ENCODE measurements at places on chromosomes 4 and X.

DNA sequence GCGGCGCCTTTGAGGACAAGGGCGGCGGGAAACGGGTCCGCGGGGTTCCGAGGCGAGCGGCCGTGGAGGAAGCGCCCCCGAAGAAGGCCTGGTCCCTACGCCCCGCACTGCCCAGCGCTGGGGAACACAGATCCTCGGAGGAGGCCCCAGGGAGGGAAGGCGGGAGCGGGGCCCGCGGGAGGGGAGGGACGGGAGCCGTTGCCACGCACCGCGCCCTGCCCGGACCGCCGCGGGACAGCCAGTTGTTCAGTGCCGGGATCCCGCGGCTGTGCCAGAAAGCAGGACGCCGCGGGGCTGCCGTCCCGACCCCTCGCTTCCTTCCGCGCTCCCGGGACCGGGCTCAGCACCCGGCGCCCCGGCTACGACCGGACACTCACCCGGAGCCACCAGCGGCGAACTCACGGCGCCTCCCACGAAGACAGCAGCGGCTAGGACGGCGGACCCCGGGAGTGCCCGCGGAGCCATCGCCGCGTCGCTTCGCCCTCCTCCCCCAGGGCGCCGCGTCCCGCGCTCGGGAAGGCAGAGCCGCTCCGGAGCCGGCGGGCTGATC is 278 bp downstream of the RELL1 start:
- peak; percentile 52 for DNase-seq

GRCh38 chrX:49754233-49754857 is 58.6 kb upstream of the PAGE1 start:
- peak; percentile 15 for DNase-seq

DNA sequence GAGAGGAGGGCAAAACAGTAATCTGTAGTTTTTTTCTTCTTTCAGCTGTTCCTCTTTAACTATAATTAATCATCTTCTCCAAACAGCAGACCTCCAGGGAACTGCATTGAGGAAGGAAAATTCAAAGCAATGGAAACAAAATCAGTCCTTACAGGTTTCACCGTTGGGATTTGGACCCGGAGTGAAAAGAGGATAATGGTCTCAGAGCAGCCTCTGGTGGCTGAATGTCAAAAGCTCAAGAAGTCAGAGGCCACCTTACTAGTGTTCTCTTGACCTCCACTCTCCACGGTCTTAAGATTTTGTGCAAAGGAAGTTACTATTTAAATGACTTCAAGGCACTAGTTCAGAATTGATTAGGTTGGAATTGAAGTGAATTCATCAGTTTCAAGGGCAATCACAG is 16.0 kb upstream of the MID1 start:
- no peak for DNase-seq

GRCh38 chrX:20224814-20225487 is 41.8 kb downstream of the RPS6KA3 start:
- DNase-seq = peak; percentile 8

GRCh38 chr4:66575008-66575696 is 904.9 kb upstream of the EPHA5 start:
- no peak for DNase-seq

DNA sequence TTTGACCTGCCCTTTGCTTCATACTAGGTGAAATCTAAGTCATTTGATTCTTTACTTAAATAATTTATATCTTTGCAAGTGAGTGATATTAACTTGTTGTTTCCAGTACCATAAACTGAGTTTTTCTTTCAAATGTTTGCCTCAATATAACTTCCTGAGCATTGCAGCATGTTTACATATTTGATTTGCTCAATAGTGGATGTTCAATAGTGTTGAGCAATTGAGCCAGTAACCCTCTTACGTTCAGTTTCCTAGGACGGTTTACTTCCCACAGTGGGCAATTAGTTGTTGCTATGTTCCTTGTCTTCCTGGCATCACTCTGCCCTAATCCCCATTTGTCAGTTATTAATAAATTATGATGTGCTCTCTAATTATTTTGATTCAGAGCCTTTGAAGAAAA is 278.5 kb downstream of the EPHA5 start:
- DNase-seq = no peak

- peak; percentile 21 for DNase-seq
Measured at GRCh38 chrX:46381630-46382029, 163.6 kb downstream of the ZNF674 start.

- no peak for DNase-seq
Measured at GRCh38 chr4:108601532-108601931, 18.8 kb upstream of the RPL34 start.

DNA sequence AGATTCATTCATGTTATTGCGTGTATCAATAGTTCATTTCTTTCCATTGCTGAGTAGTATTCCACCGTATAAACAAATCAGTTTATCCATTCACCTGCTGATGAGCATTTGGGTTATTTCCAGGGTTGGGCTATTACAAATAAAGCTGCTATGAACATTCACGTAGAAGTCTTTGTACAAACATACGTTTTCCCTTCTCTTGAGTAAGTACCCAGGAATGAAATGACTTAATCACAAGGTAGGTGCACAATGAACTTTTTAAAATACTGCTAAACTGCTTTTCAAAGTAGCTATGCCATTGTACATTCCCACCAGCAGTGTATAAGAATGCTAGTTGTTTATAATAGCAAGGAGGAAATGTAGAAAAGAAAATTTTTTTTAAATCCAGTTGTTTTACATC is 35.9 kb downstream of the SYTL4 start:
- no peak for DNase-seq

GRCh38 chrX:130162094-130162735 is 3.4 kb downstream of the AIFM1 start:
- no peak for DNase-seq

GRCh38 chr4:19494961-19495360 is 756.7 kb upstream of the SLIT2 start:
- no peak for DNase-seq

DNA sequence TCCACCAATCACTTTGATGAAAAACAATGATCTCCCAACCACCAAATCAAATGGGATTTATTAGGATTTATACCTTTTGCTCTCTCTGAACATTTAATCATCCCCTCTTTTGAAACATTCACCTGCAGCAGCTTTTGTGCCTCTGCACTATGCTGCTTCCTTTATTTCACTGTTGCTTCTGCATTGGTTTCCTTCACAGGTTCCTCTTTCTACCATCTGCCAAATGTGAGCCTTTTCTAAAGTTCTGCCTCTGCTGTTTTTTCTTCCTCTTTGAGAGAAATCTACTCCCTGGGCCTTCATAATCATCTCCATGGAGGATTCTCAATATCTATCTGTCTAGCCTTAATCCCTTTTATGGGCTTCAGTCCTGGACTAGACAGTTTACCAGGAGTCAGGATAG is 24.7 kb downstream of the CUL4B start:
- DNase-seq = no peak

DNA sequence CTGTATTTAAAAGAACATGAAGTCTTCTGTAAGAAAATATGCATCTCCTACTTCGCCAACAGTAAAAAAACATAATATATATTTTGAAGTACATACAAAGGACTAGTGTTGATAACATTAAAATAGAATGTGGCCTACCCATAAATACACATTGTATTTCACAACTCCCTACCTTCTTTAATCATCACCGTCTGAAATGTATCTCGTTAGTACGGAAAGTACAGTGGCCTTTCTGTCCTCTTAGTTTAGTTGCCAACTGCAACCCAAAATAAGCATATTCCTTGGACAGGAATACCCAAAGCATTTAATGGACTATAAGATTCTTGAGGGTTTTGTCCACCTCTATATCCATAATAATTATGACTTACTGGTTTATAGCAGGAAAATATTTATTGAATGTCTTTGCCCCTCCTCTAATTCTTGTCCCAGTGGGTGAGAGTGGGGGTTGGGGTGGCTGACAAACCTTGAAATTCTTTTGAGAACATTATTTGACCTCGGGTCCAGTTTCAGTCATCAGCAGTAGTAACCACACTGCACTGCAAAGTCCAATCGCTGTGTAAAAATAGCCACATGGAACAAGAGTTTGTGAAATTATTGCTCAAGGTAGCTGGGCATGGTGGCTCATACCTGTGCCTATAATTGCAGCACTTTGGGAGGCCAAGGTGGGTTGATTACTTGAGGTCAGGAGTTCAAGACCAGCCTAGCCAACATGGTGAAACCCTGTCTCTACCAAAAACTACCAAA is 474.5 kb downstream of the KLHL13 start:
- no peak for DNase-seq

DNA sequence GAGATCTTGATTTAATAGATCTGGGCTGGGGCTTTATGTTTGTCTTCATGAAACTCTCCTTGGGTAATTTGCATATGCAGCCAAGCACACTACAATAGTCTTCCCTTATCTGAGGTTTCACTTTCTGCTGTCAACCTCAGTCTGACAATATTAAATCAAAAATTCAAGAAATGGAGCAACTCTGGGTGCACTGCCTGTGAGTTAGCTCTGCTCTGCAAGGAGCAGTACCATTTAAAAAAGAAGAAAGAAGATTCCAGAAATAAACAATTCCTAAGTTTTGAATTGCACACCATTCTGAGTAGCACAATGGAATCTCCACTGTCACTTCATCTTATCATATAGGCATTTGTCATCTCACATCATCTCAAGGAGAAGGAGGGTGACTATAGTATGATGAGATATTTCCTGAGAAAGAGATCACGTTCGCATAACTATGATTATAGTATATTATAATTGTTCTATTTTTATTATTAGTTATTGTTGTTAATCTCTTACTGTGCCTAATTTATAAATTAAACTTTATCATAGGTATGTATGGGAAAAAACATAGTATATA is 9.4 kb downstream of the FNIP2 start:
- peak; percentile 45 for DNase-seq

GRCh38 chrX:148495176-148495575 is 5.2 kb upstream of the AFF2 start:
- no peak for DNase-seq

GRCh38 chrX:16882169-16882568 is 12.0 kb upstream of the RBBP7 start:
- DNase-seq = no peak

DNA sequence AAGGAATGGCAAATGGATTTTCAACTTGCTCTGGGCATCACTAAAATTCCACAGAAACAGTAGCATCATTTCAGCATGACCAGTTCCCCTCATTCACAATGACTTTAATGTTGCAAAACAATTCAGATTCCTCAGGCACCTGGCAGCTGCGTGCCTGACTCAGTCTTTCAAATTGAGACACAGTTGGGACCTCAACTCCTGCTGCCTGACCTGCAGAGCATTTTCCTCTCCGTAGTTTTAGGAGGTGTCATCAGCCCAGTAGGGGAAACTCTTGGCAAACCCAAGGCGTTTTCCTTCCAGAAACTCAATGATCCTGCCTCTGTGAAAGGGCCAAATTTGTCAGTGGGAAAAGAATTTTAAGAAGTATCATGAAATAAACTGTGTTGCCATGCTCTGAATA is 388.9 kb downstream of the SPRY1 start:
- DNase-seq = no peak

DNA sequence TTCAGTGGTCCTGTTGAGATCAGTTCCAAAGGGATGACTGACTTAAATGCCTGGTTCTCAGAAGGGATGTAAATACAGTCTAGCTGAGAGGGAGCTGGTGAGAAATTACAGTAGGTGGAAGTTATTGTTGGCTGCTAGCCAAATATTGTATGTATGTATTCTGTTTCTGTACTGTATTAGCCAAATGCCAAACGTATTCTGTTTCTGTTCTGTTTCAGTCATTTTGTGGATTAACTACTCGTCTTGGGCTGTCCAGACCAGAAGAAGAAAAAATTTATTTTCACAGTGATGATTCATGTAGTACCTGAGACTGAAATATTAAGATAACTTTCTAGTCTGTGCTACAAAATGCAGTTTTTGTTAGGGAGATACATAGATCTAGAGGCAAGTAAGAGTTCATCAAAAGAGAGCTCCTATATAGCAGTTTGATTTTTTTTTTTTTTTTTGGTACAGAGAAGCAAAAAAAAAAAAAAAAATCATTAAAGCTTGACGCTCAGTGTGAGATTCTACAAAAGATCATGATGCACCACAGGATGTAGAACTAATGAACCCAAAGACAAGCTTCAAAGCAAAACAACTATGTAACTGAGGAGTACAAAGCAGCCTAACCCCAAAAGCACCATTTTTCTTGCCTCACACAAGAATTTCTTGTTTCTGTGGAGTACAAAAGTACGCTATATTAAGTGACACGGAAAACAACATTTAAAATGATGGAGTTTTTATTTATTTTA is 54.8 kb downstream of the CASP6 start:
- peak; percentile 32 for DNase-seq

GRCh38 chrX:111282139-111282538 is 11.9 kb upstream of the CAPN6 start:
- no peak for DNase-seq

- no peak for DNase-seq
Measured at GRCh38 chr4:123802082-123802645, 405.6 kb downstream of the SPRY1 start.

GRCh38 chr4:176758731-176759130 is 34.0 kb downstream of the VEGFC start:
- no peak for DNase-seq

- DNase-seq = no peak
Measured at GRCh38 chrX:84796321-84796720, 207.4 kb upstream of the APOOL start.

DNA sequence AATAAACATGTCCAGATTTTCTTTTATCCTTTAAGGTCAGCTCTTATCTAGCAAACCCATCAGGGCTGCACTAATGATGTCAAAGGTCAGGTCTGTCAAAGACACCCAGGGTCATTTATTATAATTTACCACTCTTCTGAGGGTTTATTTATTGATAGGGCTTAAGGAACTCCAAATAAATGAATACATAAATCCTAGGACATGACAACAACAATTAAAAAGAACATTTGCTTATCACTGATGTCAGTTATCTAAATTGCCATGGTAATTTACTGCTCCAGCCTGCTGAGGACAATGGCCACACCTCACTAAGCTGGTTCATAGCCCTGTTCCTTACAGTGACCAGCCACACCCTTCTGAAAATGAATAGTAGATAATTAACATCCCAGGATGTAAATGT is 317.1 kb downstream of the UNC5C start:
- no peak for DNase-seq

DNA sequence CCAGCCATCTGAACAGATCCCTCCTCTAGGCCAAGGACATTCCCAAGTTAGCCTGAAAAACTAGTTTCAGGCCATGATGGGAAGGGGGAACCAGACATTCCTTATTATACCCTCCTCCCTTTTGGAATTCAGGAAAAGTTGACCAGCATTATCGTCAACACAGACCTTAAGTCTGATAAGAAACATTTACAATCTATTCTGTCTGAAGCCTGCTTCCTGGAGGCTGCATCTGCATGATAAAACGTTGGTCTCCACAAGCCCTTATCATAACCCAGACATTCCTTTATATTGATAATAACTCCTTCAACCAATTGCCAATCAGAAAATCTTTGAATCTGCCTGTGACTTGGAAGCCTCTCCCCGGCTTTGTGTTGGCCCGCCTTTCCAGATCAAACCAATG is 44.3 kb downstream of the EFHC2 start:
- no peak for DNase-seq

DNA sequence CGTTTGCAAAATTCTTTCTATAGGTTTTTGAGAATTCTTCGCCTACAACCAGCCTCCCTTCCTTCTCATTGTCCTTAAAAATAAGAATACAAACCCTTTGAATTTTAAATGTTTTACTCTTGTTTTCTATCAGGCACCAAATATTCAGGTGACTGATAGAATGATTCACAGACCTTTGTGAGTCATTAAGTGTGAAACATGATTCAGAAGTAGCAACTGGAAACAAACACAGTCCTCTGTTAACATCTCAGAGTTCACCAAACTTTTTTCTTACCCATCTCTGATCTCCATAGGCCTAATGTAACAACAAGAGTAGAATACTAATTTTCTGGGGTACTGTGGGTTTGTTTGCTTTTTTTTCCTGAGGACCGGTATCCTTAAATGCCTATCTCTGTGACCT is 63.4 kb upstream of the MAB21L2 start:
- DNase-seq = no peak

Measured in GM13976 (cell line).